Posterior vena cava (tissue), 2 donors: ENCODE measurements at places on chromosomes 11 and 22. TPM values are rescaled to one million over a fixed set of nuclear protein-coding genes. Genes with fewer than 3 reads are reported as not detected.

The CHRNA10 gene
- total RNA-seq, result 0.52 TPM

The FGF19 gene
- total RNA-seq, result not detected

The CARD18 gene
- total RNA-seq, result not detected

- DNase-seq, result no peak
Measured at GRCh38 chr11:112570333-112570732, 309.7 kb upstream of the PLET1 start.

The SLC6A5 gene
- not detected for total RNA-seq

DNA sequence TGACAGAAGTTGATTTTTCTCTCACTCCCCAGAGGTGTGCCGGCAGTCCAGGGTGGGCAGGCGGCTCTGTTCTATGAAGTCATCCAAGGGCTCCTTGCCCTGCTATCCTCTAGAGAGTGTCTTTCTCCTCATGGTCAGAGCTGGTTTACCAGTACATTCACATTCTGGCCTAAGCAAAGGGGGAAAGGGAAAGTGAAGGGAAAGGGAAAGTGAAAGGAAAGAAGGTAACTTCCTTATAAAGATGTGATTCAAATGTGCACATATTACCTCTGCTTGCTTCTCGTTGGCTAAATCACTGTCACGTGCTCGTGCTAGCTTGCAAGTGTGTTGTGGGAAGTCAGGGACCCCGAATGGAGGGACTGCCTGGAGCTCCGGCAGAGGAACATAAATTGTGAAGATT, 2.9 kb upstream of the HTATIP2 start:
- no peak for DNase-seq

- DNase-seq, result no peak
Measured at GRCh38 chr11:9099617-9100016, 8.2 kb upstream of the SCUBE2 start.

- DNase-seq, result no peak
Measured at GRCh38 chr11:61732705-61733104, 19.7 kb upstream of the MYRF start.

- DNase-seq, result no peak
Measured at GRCh38 chr22:38087855-38088254, 3.9 kb upstream of the SLC16A8 start.

The EIF1AD gene
- 24.9 TPM for total RNA-seq

The APOBEC3H gene
- total RNA-seq, result 0.24 TPM

DNA sequence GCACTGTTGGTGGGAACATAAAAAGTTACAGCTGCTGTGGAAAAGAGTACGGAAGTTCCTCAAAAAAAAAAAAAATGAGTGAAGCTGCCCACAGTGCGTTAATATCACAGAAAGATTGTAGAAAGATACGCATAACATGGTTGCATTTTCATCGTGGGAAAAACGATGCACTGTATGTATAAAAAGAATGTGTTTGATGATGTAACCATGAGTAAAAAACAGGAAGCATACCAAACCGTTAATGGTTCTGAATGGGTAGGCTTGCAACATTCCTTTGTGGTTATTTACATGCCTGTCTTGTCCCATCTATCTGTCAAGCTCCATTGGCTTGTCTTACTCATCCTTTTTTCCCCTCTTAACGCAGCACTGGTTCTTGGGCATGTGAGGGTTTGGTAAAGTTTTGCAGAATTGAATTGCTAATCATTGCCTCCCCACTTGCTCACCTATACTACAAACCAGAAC, 33.8 kb upstream of the DKK3 start:
- no peak for DNase-seq

The PDGFB gene
- 7.5 TPM for total RNA-seq

- DNase-seq, result no peak
Measured at GRCh38 chr22:41911001-41911611, 3.8 kb downstream of the SHISA8 start.

The ZNRD2 gene
- total RNA-seq, result 29.5 TPM

DNA sequence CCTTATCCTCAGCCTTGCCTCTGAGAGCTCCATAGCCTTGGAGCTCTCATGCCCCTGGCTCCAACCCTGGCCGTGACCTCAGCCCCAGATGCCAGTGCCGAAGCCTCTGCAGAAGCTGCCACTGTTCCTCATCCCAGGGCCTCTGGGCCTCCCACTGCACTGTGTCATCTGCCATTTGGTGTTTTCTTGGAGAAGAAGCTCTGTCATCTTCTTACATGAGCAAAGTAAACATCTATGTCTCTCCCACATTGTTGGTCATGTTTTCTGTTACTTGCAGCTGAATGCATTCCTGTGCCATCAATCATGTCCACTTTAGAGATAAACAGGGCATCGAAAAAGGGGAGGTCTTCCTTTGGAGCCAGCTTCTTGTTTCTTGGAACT, 45.0 kb upstream of the FTH1 start:
- no peak for DNase-seq
